Astrocyte (in vitro differentiated cells and primary cell): ENCODE measurements at places on chromosomes 3 and 15. TPM values are rescaled to one million over a fixed set of nuclear protein-coding genes. Genes with fewer than 3 reads are reported as not detected.

Gene P2RY13
- not detected in 2 replicates for total RNA-seq

- H3K36me3 ChIP-seq, result peaks cover 10% of the 10 kb centered on the region
- peak overlapping the region; percentile 98 for H3K4me3 ChIP-seq
- H3K4me1 ChIP-seq, result peaks cover 22% of the 10 kb centered on the region
- peak; percentile 39 for DNase-seq
Measured at GRCh38 chr3:105865016-105865623, 3.7 kb downstream of the CBLB start.

- H3K4me1 ChIP-seq, result no peaks in the 10 kb centered on the region
- no peak overlapping the region for H3K27ac ChIP-seq
- DNase-seq, result no peak
Measured at GRCh38 chr3:189212681-189213080, 40.9 kb downstream of the TPRG1 start.

DNA sequence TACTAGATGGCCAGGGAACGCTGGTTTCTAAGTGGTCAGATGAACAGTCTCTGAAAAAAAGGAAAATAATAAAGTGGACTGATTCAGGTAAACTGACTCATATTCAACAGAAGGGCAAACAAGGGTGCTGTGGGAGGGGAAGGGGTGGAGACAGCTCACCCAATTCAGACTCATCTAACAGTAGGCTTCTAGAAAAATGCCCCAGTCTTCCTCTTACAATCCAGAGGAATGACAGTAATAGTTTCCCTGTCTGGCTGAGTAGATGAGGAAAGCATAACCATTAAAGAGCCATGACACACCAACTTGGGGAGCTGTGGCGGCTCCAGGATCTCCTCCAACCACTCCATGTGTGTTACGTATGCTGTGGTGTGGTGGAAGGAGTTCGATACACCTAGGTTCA is 231.4 kb upstream of the UMPS start:
- peak; percentile 4 for DNase-seq
- H3K4me3 ChIP-seq, result no peak overlapping the region
- no peaks in the 10 kb centered on the region for H3K4me1 ChIP-seq
- no peak overlapping the region for H3K27ac ChIP-seq
- no peaks in the 10 kb centered on the region for H3K27me3 ChIP-seq

Gene ZMYND10
- 0.39 and 0.55 TPM in 2 replicates for total RNA-seq

DNA sequence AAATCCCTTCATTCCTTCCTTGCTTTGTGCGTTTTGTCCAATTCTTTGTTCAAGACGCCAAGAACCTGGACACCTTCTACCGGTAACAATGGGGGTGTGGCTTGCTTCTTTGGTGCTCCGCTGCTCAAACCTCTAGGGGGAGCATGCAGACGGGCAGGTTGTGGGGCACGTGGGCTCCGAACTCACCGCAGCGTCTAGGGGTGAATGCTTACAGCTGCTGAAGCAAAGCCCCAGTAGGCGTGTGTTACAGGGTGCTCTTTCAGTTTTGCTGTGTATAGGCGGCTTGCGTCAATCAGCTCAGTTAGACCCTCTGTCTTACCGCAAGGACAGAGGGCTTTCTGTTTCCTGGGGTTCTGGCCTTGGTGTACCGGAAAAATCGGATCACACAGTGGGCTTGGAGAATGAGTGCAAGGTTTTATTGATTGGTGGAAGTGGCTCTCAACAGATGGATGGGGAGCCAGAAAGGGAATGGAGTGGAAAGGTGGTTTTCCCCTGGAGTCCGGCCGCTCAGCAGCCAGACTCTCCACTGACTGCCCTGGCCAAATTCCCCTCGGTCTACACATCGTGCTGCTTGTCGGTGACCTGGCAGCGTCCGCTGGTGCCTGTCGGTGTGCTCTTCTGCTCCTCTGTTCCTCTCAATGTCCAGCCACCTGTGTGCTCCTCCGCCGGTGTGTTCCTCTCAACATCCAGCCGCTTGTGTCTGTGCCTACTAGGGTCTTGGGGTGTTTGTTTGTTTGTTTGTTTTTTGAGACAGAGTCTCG is 1.2 kb upstream of the LRRC34 start:
- no peaks in the 10 kb centered on the region for H3K36me3 ChIP-seq
- H3K27ac ChIP-seq, result no peak overlapping the region
- H3K4me1 ChIP-seq, result peaks cover 26% of the 10 kb centered on the region
- peak overlapping the region; percentile 6 for H3K4me3 ChIP-seq
- no peaks in the 10 kb centered on the region for H3K27me3 ChIP-seq

- H3K4me1 ChIP-seq, result no peaks in the 10 kb centered on the region
- no peaks in the 10 kb centered on the region for H3K27me3 ChIP-seq
- no peak overlapping the region for H3K4me3 ChIP-seq
- no peak overlapping the region for H3K27ac ChIP-seq
- no peak for DNase-seq
Measured at GRCh38 chr3:167773584-167773983, 38.1 kb downstream of the SERPINI1 start.

DNA sequence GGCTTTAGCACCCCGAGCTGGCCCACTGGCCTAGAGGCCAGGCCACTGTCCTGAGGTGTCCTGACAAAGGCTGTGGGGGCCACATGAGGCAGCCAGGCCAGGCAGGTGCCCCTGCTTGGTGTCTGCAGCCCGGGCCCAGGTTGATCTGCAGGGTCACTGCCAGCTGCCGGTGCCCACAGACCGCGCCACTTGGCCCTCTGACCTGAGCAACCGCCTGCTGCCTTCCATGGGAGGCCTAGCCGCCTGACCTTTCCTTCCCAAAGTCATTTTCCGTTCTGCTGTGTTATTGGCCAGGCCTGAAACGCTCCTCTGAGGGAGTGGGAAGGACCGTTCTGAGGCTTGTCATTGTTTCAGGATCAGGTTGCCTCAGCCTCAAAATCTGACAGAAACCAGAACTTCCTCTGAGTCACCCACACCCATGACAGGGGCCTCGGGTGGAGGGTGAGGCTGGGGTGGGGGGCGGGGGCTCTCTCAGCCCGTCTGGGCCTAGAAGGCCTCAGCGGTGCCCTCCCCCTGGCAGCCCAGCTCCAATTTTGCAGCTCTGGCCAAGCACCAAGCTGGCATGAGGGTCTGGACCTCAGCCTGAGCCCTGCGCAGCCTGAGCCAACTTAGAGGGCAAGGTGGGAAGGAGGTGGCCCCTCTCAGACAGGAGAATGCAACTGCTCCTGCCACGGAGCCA is 140.7 kb upstream of the MEF2A start:
- peak; percentile 83 for DNase-seq
- no peaks in the 10 kb centered on the region for H3K27me3 ChIP-seq
- no peaks in the 10 kb centered on the region for H3K36me3 ChIP-seq
- H3K4me1 ChIP-seq, result peaks cover 19% of the 10 kb centered on the region
- peak overlapping the region; percentile 5 for H3K27ac ChIP-seq

DNA sequence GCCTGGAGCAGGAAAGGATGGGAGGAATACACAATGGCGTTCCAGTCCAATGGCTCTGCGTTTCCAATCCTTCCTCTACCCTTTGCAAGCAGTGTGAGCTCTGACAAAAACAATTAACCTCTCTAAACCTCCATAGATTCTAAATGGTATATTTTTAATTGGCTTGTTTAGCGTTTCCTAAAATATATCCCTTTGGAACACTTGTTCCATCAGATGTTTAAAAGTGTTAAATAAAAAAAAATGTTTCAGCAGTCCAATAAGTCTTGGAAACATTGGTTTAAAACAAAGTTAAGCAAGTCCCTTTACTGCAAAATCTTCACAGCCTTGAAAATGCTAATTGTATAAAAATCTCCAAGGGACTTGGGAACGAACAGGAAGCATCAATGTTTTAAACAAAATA is 432.3 kb upstream of the ARRDC4 start:
- no peak overlapping the region for H3K4me3 ChIP-seq
- H3K36me3 ChIP-seq, result no peaks in the 10 kb centered on the region
- no peak for DNase-seq

- DNase-seq, result no peak
- no peak overlapping the region for H3K27ac ChIP-seq
- no peaks in the 10 kb centered on the region for H3K36me3 ChIP-seq
- no peaks in the 10 kb centered on the region for H3K4me1 ChIP-seq
Measured at GRCh38 chr15:53498996-53499395, 260.5 kb downstream of the WDR72 start.

GRCh38 chr3:141642215-141642614 is 95.9 kb upstream of the RNF7 start:
- no peaks in the 10 kb centered on the region for H3K36me3 ChIP-seq
- no peak overlapping the region for H3K4me3 ChIP-seq
- no peak for DNase-seq
